AG20443 (cell line): ENCODE measurements at places on chromosomes 12 and 14.

DNA sequence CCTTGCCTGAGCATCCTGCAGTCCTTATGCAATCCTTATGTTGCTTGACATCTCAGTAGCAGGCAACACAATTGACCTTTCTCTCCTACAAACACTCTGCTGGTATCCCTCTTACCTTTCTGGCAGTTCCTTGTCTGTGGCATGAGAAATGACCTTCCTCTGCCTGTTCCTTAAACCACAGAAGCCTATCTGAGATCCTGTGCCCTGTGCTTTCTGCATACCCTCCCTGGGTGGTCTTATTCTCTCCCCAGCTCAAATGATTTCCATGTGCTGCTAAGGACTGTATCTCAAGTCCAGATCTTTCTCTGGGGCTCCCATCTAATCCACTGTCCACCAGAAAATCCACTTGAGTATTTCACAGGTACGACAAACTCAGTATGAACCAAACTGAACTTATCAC, 2.0 kb upstream of the ARHGAP9 start:
- DNase-seq: no peak

DNA sequence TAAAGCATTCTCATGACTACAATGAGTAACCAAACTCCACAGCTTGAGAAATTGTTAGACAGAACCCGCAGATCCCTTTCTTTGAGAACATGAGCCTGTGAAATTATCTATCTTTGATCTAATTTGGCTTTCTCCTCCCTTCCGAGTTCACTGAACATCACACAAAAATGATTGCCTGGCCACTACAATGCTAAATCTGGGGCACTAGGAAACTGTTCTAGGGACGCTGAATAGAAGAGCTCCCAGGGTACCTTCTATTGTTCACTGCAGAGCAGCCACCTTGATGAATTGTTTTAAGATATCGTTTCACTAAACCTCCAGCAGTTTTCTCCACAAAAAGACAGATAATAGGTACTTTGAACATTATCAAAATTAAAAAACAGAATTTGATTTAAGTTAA, 47.5 kb downstream of the SINHCAF start:
- DNase-seq: no peak

DNA sequence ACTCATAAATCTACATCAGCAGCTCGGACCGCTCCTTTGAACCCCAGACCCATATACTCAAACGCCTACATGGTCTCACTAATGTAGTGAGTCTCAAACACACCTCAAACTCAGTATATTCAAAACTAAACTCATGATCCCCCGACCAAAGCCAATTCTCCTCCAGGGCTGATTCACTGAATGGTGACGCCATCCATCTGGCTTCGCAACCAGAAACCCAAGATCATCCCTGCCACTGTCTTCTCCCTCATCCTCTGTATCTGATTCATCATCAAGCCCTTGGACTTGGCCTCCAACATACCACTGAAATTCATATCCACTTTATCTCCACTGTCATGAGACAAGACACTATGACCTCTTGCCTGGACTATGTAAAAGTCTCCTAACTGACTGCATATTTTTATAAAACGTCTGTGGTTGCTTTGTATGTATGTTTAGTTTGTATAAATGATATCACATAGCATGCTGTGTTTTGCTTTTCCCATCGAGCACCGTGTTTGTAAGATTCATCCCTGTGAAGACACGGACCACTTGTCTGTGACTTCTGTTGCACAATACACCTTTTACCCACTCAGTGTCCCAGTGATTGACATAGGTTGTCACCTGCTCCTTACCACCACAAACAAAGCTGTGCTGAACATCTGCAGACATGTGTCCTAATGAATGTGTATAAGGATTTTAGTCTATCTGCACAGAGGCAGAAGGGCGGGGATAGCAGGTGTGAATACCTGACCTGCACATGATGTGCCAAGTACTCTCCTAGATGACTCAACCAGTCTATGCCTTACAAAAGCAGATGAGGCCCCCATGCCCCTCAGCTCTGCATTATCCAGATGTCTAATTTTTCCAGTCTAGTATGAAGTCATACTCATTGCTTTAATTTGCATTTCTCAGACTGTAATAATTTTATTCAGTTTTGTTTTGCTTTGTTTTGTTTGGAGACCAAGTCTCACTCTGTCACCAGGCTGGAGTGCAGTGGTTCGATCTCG, 76.9 kb downstream of the VWF start:
- DNase-seq: peak; percentile 87

DNA sequence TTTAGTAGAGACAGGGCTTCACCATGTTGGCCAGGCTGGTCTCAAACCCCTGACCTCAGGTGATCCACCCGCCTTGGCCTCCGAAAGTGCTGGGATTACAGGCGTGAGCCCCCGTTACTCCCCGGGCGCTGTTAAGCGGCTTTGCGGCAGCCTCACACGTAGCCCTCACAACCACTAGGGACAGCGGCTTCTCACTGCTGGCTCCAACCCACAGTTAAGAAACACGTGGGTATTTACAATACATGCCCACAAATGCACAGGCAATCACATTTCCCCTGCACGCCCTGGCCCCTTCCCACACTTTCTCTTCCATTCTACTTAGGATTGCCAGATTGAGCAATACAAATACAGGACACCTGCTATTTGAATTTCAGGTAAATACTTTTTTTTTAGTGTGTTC, 37.0 kb upstream of the EIF5 start:
- DNase-seq: no peak

DNA sequence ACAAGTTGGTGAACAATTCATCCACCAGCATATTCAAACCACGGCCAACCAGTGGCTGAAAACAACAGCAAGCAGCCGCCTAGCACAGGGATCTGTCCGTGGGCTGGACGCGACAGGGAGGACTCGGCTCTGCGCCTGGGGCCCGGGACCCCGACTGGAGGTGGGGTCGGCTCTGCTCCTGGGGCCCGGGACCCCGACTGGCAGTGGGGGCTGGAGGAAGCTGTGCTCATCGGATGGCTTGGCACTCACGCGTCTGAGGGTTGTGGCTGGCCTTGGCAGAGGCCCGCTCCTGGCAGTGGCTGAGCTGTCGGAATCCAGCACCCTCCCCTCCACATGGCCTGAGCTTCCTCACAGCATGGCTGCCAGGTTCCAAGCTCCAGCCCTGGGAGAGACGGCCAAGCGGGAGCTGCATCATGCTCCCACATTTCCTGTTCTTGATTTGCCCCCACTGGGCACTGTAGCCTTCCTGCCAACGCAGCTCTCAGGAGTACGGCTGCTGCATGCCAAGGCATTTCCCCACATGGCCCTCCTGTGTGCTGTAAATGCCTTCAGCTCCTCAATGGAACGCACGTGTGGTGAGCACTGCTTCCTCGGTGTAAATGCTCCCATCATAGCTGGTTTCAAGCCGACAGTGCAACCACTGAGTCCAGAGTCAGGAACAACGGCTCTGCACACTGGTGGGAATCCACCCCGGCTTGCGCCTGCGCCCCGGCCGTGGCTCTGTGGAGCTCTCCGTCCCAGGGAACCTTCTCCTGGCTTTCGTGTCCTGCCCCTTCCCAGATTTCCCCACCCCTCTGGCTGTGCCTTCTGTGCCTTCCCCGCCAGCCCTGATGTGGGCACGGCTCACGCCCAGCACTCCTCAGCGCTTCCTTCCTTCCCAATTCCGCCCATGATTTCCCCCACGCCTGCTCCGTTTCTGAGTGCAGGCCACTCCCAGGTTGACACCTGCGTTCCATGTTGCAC, 7.3 kb upstream of the GALNT9 start:
- DNase-seq: no peak

DNA sequence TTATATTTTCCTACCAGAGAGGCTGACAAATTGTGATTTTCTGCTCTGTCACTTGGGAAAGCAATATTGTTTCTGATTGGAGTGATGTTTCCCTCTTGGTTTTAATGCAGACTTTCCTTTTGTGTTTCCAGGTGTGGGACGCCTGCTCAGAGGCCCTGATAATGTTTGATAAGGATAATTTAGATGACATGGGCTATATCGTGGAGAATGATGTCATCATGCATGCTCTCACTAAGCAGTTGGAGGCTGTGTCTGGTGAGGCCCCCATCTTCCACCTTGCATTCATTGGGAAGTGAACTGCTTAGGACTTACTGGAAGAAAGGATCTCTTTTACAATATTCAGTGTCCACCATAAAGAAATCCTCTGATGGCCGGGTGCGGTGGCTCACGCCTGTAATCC, 5.6 kb downstream of the COQ6 start:
- no peak for DNase-seq

DNA sequence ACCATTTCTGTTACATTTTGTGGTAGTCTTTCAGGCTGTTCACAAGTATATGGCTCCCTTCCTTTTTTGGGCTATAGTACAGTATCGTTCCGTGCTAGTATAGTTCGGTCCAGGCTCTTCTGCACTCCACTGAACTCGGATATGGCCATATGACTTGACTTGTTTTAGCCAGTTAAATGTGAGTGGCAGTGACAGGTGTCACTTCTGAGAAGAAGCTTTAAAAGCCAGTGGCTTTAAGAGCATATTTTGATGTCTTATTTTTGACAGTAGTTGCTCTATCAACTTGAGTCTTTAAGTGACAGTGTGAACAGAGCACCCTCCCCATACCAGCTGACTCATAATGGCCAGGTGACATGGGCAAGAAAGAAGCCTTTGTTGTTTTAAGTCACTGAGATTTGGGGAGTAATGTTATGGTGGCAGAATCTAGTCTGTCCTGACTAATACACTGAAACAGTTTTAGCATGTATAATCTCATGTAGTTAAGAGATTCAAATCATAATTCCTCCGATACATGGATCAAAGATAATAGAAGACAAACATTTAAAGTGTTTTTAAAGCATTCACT, 64.6 kb downstream of the ANO4 start:
- DNase-seq: no peak

DNA sequence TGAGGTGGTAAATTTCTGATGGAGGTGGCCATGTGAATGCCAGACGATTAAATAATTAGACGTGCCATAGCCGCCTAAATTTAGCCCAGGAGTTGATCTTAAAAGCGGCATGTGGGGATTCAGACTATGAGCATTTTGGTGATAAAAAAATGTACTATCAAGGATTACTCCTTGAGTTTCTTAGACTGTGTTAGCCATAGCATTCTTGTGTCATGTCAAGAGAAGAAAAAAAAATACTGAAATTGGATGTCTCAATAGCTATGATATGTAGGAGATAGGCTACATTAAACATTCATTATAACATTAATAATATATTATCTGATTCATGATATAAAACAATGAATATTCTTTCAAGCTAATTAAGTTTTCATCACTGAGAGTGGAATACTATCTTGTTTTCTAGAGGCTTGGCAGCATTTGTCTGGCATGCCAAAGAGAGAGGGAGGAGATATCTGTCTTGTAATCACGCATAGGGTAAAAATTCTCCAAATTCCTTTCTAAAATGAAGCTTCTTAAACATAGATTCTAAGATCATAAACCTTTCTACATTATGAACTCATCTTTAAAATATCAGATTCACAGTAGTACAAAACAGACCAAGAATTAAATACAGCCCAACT, 727.0 kb downstream of the C12orf50 start:
- DNase-seq: no peak

- DNase-seq: no peak
Observed at GRCh38 chr14:35921745-35922144, 95.6 kb downstream of the BRMS1L start.

DNA sequence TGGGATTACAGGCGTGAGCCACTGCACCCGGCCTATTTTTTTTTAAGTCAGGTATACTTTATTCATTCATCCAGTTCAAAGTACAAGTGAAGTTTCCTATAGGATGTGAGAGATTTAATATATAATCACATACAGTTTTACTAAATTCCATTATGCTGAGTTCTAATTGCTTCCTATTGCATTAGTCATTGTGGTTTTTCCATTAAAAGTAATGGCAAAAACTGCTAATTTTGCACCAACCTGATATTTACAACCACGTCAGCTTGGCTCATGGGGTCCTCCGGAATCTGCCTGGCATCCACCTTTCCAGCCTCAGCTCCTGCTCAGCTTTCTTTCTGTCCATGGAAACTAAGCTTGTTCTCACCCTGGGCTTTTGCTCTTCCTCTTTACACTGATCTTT, 67.0 kb upstream of the CSRP2 start:
- peak; percentile 19 for DNase-seq

DNA sequence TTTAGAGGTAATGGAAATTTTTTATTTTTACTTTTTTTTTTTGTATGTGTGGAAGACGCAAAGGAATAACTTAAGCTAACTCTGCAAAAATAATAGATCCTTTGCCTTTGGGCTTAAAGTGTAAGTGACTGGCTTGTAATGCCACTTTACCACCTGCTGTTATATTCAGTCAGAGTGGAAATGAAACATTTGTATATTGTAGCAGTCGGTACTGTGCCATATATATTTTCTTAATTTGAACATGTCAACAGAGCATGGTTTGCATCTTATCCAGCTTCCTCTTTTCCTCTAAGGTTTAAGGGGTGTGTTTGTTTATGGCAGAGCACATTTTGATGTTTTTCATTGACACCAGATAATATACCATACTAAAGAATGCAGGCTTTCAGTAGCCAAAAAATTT, 176.6 kb downstream of the TRHDE start:
- DNase-seq: no peak

- DNase-seq: no peak
Observed at GRCh38 chr14:37592482-37593408, 2.3 kb downstream of the FOXA1 start.

GRCh38 chr14:76901171-76902055, 75.2 kb downstream of the LRRC74A start:
- peak; percentile 42 for DNase-seq

DNA sequence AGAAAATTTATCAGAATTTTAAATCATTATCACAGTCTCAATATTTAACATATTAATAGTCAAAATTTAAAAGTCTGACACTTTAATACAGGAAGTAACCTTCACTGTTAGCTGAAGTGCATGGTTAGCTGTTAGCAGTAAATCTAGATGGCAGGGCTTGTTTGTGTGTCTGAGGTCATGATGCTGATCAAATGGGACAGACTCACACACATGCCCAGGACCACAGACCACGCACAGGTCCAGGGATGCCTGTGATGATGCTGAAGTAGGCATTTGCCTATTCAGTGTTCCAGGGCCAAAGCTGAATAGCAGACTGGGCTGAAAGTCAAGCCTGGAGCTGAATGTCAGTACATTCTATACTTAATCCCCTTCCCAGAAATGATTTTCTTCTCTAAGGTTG, 20.5 kb downstream of the FNTB start:
- DNase-seq: no peak

GRCh38 chr14:87894920-87895319, 98.1 kb downstream of the GALC start:
- no peak for DNase-seq

- no peak for DNase-seq
Observed at GRCh38 chr12:106980944-106981343, 6.0 kb downstream of the MTERF2 start.

DNA sequence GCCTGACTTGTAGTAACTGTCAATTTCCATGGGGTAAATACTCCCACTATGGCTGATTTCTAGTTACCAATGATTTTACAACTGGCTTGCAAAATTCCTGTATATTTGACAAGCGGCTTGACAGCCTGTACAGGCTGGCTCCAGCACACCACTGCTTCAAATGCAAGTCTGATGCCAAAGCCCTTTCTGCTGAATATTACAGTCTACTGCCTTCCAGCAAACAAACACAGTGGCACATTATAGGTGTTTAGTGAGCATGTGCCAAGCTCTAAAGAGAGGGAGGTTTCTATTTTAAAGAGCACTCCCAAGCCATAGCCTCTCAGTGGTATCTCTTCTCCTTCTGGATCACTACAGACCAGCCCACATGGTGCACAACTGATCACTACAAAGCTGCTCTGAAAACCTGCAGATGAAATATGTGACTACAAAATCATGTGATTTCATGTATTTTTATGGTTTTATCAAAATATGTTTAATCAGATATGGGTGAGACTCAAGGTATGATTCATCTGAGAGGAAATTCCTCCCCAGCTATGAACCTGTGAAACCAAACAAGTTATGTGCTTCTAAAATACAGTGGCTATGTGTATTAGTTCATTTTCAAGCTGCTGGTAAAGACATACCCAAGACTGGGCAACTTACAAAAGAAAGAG, 101.5 kb downstream of the RPAP3 start:
- no peak for DNase-seq
